ENCODE measurements at places on chromosomes 7 and 10.

DNA sequence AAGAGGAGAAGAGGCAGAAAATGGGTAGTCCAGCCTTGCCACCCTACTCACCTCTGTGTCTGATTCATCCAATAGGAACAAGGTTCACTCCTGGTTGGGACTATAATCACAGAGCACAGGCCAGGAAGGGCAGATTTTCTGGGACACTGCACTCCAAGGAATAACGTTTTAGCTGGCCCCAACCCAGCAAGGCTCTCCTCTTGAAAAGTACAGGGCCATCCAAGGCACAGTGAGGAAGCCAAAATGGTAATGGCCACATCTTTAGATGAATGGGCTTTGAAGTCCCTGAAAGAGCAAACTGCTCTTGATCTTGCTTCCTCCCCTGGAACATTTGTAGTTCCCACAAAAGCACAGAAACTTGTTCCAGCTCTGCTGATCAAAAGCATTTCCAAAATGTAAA is 149.4 kb downstream of the GRM3 start:
- no peak for DNase-seq

- DNase-seq = no peak
These were observed 99.1 kb downstream of the GLI3 start for GRCh38 chr7:42137941-42138340.

- no peak for DNase-seq
These were observed 4.8 kb upstream of the AOC1 start for GRCh38 chr7:150847536-150847935.

DNA sequence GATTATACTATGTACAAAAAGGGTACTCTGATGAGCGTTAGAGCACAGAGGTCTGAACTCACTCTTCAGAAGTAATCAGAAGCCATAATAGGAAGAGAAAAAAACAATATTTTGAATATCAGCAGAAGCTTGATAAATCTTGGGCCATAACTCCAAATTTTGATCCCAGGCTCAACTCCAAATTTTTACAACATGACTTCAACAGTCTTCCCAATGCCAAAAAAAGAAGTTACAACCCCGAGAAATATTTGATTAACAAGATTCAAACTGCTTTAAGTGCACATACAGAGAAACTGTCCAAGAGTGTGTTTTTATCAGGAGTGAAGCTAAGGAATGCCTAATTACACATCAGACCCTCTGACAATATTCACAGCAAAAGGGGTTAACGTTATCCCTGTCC is 7.5 kb downstream of the MPP7 start:
- no peak for DNase-seq

DNA sequence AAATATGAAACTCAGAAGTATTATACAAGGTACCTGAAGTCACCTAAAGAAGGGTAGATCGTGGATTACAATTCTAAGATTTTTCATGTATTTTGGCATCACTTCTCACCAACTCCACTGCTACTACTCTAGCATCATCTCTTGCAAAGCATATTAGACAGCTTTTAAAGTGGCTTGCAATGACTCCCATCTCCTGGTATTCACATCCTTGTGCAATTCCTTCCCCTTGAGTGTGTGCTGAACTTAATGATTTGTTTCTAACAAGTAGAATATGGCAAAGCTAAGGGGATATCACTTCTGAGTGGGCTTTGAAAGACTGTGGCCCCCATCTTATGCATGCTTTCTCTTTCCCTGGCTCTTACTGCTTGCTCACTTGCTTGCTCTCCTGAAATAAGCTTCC is 280.2 kb downstream of the SNX13 start:
- no peak for DNase-seq

DNA sequence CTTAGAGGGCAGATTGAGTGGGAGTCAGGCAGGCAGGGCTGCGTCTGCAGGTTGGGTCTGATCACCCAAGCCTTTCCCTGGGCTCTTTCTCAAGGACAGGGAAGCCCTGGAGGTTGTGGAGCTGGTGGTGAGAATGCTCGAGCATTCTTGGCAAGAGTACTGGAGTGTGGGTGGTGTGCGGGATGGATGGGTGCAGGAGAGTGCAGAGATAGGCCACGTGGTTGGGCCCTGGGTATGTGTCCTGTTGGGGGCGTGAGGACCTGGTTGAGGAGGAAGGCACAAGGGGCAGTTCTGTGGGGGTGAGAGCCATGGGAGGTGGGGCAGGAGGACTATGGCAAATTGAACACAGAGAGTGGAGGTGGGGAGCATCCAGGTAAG is 135.9 kb downstream of the PTPN20 start:
- no peak for DNase-seq

DNA sequence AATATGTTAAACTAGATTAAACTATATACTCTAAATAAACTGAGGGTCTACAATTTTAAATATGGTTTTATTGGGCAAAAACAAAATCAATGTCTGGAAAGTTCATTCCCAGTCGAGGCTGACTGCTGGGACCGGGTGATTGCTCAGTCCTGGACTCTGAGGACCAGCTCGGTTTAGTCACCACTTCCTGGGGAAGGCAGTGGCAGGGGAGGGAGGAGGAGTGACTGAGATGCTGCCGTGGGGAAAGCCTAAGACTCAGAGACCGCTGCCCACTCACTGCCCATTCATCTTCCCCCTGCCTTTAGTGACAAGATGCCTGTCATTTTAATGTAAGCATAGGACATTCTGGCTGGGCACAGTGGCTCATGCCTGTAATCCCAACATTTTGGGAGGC is 29.0 kb downstream of the ATOH7 start:
- DNase-seq = no peak

GRCh38 chr7:4631380-4632179 is 50.5 kb upstream of the FOXK1 start:
- peak; percentile 76 for DNase-seq

DNA sequence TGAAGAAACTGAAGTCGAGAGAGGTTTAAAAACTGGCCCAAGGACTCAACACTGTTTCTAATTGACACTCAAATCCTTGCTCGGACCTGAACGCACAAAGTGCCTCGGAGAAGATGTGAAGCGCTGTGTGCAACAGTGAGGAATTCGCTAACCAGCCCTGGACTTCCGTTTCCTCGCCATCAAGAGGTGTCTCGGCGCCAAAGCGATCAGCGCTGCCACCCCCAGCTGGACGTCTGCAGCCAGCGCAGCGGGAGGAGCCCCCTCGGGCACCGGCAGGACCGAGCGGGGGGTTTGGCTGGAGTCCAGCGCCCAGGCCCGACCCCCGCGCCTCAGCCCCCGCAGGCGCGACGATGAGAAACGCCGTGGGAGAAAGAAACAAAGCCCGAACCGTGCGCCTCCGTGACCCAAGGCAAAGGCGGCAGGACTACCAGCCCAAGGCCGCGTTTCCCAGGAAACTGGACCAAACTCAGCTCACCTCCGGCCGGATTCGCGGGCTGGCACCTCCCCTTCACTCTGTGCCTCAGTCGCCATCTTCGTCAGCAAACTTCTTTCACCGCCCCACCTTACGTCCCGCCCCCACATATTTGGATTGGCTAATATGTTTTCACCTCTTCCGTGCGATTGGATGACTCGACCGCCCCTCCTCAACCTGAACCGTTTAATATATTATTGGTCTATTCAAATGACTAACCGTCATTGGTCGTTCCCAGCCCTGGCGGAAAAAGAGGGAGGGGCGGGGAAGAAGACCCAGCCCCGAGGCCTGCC is at the start of gene ARHGAP19:
Gene ARHGAP19, minus strand, starts transcription at position 541 of the 765 bp plus-strand sequence. Its CDS starts 10 bp downstream, at position 531.
- peak; percentile 96 for DNase-seq

GRCh38 chr7:121297843-121298242 is 31.0 kb upstream of the WNT16 start:
- DNase-seq = no peak

GRCh38 chr7:134813663-134814396 is 34.4 kb downstream of the CALD1 start:
- no peak for DNase-seq

GRCh38 chr7:6259257-6259656 is 13.2 kb downstream of the CYTH3 start:
- DNase-seq = no peak

DNA sequence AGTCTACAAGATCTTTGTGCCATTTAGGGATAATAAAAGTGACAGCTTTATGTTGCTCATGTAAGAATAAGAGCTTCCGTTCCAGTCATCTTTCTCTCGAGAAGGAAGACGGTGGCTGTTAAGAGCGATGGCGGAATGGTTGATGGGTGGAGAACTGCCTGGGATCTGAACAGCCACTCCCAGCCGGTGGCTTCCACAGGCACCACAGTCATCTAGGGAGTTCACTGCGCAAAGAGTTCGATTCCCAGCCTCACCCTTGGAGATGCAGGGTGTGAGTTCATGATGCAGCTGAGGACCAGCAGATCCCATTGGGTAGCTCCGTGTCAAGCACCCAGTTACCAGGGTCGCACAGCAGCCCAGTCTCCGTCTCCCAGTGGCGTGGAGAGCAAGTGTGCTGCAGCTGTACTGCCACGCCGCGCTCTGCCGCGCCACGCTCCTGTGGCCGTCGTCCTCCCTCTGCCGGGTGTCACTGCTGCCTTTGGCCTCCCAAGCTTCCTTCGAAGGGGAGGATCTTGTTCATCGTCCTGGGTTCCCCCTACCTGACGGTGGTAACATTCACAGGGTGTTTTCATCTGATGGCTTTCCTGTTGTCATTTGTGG is 7.8 kb downstream of the SUN1 start:
- DNase-seq = no peak

- no peak for DNase-seq
These were observed 70.8 kb downstream of the GRID1 start for GRCh38 chr10:86295791-86296190.

- no peak for DNase-seq
These were observed 61.7 kb downstream of the HHEX start for GRCh38 chr10:92751534-92751811.

GRCh38 chr10:8967061-8967460 is 912.6 kb downstream of the GATA3 start:
- DNase-seq = no peak

DNA sequence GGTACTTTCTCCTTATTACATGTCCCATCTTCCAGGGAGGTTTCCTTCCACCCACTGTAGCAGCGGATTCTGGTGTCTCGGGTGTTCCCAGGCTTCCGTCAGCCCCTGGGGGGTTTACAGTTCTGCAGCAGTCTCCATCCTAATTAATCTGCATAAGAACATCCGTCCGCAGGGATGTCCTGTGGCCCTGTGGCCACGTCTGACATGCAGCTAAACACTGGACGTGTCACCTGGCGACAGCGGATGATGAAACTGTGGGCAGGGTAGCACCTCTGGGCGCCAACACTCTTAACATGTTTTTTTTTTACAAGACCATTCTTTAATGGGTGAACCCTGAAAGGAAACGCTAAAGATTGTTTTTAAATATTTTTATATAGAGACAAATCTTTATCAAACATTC is 58.2 kb downstream of the DIP2C start:
- no peak for DNase-seq

- DNase-seq = no peak
These were observed 41.0 kb downstream of the PRF1 start for GRCh38 chr10:70561558-70561957.

DNA sequence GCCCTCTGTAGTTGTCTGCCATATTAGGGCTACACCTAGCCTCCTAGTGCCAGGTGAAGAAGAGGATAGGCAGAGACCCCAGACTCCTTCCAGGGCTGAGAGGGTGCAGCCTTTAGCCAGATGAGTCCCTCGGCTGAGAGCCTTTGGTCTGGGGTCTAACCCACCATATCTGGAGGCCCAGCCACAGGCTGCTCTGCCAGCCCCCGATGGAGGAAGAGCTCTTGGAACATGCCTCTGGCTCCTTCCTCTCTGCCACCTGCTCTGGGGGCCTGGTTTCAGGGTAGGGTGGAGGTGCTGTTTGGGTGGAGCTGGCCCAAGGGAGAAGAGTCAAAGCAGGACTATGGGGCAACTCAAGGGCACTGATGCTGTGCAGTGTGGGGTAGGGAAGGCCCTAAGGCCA is 1.4 kb downstream of the LRRC18 start:
- DNase-seq = no peak

DNA sequence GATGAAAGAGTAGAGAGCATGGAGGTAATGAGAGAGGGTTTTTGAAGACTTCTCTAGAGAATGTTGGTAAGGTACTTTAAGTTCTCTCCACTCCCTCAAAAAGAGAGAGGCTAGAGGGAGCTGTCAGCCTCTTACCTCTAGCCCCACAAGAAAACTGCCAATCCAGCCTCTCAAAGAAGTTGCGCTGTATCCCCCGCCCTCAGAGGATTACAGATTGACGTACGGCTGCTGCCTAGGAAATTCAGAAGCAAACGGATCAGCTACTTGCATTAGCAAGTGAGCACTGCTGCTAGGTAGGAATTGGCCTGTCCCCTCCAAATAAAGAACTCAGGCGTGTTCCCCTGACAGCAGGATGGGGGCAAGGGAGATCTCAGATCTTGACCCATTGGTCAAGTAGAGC is 34.2 kb downstream of the TYW1B start:
- DNase-seq = no peak

- DNase-seq = no peak
These were observed 775 bp downstream of the STARD3NL start for GRCh38 chr7:38178695-38179344.

DNA sequence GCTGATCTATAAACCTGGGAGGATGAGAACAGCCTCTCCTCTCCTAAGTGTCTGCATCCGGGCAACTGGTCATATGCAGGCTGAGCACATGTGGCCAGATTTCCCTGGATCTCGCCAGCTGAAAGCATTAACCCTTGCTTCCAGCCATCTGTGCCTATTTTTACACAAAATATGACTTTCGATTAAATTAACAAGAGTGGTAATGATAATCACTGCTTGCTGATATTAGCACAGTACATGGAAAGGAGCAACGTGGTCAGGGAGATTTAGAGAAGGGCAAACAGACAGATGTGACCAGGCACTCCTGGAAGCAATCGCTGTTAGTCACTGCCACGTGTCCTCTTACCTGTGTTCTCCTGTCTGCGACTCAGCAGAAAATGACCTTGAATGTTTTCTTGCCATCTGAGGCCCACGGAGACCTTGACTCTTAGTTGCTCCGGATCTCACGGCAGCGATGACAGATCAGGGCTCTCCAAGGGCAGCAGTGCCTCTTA is 59.5 kb upstream of the NPTX2 start:
- no peak for DNase-seq

DNA sequence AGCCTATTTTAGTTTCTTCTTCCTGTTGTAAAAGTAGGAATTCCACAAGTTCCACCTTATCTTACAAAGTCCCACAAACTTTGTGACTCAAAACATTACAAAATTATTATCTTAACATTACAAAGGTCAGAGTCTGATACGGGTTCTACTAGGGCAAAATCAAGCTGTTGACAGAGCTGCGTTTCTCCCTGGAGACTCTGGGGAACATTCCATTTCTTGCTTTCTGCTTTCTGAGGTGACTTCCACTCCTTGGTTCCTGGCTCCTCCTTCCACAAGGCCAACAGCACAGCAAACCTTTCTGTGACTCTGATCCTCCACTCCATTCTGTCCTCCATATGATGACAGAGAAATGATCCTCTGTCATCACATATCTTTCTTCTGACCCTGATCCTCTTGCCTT is 10.6 kb downstream of the OR2F1 start:
- DNase-seq = no peak

GRCh38 chr7:5594616-5595544 is 171.2 kb upstream of the TNRC18 start:
- DNase-seq = peak; percentile 51
